ENCODE measurements at places on chromosomes 12 and 14.

GRCh38 chr14:31465111-31465510, 7.8 kb upstream of the DTD2 start:
- no peak for DNase-seq

DNA sequence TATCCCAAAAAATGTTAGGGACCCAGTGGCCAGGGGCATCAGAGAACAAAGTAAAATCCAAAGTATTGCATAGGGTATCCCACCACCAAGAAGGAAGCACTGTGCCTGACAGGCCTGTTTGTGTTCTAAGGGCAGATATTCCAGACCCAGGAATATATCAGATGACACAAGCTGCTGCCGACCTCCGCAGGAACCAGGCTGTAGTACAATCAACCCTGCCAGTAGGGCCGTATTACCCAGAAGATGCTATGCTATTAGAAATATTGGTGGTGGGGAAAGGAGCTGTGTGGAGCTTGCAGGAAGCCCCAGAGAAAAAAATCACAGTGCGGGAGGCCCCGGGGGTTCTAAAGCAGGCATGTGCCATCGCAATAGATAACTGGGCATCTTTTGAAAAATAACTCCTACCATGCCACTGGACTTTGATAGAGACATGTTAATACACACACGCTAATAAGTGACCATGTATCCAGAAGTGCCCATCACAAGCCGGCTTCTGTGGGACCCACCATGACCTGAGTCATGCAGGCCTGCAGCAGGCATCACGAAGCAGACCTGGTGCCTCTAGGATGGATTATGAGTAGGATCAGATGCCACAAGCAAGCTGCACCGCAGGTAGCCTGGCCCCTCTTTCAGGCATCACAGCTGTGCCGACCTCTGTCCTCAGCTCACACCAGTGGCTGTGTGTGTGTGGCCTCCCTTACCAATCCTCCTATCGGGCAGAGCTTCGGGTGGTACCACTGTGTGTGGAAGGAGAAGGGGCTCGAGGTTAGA, 242.7 kb downstream of the BCL11B start:
- no peak for DNase-seq

DNA sequence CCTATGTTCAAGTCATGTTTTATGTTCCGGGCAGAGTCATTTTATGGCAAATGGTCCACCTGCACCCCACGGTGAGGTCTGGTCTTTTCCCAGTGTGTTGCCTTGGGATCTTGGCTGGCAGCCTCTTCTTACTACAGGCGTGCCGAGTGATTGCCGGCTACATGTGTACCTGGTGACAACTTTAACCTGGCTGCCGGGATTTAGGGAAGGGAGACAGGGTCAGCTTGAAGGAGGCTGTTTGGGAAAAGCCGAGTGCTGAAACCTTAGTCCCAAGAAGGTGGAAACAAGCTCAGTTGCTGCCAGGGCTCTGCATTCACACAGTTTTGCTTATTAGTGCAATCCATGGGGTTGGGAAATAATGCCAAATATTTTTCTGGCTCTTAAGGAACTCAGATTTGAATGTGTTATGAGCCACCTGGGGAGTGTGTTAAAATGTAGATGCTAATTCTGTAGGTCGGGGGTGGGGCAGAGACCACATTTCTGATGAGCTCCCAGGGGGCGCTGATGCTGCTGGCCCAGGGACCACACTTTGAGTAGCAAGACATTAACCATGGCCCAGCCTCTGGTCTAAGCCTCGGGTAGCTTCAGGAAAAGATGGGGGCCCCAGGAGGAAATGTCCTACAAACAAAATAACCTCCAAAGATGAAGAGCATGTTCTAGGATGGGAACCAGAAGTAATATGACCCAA, 179.6 kb downstream of the TBX5 start:
- no peak for DNase-seq

GRCh38 chr14:63231766-63232165, 27.5 kb downstream of the RHOJ start:
- DNase-seq = no peak

DNA sequence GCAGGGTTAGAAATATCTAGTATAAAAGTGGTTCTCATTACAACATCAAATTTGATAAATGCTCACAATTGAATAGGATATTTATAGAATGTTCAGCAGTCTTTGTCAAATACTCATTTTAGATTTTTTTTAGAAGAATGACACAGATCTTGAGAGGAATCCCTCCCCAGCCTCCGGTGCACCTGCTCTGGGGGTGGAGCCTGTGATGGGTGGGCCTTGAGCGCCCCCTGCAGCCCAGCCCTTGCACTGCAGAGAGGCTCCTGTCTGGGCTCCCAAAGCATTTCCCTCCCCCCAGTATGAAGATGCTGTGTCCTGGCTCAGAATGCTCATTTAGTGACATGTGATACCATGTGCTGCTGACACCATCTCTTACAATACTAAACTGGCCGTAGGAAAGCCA, 792.3 kb downstream of the TMEM121 start:
- no peak for DNase-seq

DNA sequence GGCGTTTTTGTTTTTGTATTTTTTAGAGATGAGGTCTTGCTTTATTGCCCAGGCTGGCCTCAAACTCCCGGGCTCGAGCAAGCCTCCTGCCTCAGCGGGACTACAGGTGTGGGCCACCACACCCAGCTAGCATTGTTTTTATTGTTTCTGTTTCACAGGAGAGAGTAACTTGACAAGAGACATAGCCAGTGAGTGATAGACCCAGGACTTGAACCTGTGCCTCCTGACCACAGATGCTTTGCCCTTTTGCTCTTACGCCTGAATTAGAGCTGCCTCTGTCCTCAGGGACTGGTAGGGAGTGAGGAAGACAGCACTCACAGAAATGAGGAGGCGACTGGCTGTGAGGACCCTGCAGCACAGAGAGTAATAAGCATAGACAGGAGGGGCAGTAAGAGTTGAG, 2.3 kb downstream of the EVL start:
- no peak for DNase-seq

GRCh38 chr14:92223025-92223424, 99.9 kb upstream of the SLC24A4 start:
- DNase-seq = no peak

- peak; percentile 29 for DNase-seq
These were observed 16.4 kb downstream of the FOS start for GRCh38 chr14:75295061-75295461.

DNA sequence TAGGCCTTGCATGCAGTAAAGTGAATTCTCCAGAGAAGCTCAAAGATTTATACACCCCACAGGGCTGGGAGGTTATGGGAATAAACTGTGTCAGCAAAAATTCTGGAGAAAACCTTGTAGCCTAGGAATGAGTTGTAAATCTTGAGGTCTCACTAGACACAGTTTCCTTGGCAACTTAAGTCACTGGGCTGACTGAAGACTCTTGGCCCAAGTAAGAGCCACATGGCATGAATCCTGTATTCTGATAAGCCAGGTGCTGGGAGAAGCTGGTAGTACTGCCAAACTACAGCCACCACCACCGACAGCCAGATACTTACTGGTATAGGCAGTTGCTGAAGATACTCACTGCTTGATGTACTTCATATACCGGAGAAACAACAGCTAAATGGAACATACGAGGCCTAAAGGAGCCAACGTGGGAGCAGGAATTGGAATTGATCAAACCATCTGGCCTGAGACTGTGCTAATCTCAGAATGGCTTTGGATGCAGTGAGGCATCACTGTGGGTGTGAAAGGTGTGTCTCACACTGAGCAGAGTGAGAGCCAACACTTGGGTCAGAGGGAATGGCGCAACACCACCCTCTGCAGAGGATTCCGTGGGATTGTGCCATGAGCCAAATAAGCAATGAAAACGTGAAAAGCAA, 102.8 kb upstream of the TMCC3 start:
- DNase-seq = no peak

DNA sequence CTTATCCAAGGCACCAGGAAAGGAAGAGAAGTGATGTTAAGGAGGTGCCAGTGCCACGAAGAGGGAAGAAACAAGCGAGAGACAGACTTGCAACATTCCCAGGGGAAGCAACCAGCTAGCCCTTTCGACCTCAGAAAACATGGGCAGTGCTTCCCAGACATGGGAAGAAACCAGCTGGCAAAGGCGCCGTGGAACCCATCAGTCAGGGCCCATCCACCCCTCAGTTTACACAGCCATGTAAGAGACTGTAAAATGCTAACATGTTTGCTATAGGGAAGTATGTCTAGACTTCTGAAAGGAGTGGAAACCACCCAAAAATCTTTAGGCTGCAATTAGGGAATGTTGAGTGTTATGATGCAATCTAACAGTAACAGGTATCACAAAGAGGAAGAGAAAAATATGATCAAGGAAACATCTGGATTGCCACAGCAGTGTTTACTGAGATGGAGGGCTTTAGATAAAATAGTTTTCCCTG, 26.3 kb downstream of the ANAPC5 start:
- no peak for DNase-seq

- no peak for DNase-seq
These were observed 12.3 kb downstream of the CHST11 start for GRCh38 chr12:104469066-104469465.

DNA sequence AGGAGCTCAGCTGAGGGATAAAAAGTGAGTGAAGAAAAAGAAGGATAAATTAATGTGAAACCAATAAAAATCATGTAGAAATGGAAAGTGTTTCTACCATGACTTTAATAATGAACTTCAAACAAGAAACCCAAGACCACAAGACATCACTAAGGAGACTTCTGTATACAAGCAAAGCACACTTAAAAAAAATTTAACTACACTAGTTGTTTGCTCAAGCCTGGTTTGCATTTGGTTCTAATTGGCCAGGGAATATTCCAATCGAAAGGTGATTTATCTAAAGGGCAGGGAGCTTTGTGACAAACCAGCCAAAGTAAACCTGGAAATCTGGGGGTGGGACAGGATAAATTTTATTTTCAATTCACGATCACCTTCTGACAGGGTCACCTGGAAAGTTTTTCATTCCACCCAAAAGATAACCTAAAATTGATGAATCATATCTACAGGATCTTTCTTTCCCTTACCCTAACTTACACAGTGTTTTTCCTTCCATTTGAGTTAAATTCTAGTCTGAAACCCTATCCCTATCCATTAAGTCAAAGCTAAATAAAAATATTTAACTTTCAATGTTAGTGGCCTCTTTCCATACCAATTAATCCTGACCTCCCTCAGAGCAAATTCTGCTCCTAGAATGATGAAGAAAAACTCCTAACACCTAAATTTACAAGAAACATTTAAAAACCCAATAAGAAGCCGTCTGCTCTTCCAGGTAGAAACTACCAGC, 2.6 kb downstream of the EGLN3 start:
- no peak for DNase-seq

DNA sequence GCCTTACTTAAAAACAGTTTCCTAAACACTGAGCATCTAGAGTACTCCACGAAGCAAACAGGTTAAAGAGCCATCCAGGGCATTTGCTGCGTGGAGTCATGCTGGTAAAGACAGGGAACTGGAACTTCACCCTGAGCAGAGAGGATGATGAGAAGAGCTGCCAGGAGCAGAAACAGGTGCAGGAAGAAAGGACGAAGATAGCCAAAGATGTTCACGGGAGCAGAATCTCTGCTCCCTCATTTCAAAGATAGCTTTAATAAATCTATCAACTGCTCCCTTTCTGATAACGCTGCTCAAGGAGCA, 280.8 kb upstream of the FKBP4 start:
- no peak for DNase-seq

GRCh38 chr12:75784591-75784990, 247.0 kb downstream of the PHLDA1 start:
- peak; percentile 49 for DNase-seq

- no peak for DNase-seq
These were observed 101.8 kb upstream of the NAP1L1 start for GRCh38 chr12:76186131-76186906.

DNA sequence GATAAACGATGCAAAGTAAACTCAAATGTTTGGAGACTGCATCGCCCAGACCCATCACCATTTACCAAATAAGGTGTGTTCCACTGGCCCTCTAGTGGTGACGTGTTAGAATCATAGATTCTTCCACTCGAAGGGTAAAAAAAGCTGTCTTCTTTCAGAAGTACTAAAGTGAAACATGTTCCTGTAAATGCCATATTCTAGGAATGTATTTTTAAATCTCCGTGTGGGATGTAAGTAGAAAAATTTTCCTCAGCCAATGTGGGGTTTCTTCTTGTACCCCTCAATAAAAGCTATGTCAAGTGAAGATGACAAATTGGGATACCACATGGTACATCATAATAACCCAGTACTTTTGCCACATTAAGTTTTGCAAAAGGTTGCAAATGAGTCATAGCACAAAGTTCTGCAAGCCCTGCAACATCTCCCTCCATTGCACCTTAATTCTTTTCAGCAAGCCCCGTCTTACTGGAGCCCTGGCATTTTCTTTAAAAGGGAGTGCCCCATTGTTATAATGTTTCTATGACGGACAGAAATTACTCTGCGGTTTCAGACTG, 100.8 kb downstream of the CCER1 start:
- peak; percentile 64 for DNase-seq

- DNase-seq = no peak
These were observed 68.8 kb downstream of the SLCO1A2 start for GRCh38 chr12:21265932-21266331.

- DNase-seq = no peak
These were observed 149.4 kb downstream of the GPR65 start for GRCh38 chr14:88154321-88154720.

DNA sequence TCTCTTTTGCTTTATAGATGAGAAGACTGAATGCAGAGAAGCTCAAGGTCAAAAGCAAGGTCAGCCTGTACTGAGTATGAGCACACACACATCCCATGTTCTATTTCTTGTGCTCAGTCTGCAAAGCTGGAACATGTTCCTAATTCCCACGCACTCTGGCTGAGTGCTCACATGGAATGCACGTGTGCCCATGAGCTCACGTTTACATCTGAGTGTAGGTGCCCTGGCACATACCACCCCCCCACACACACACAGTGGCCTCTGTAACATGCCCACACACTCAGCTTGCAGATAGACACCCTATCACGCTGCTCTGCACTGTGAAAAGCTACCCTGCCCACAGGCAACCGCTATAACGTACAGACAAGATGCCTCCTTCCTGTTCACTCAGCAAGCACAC, 700.1 kb downstream of the MED13L start:
- no peak for DNase-seq

DNA sequence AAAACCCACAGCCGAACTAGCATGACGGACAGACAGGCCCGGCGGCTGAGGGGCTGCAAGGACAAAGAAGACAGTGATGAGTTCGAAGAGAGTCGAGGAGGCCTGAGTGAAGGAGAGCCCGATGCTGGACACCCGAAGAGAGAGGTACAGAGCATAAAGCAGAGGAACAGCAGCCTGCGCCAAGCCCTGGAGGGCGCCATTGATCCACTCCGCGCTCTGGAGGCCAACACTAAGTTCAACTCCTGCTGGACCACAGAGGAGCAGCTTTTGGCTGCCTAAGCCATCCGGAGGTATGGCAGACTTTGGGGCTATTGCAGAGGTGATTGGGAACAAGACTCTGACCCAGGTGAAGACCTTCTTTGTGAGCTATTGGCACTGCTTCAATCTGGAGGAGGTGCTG, 7.8 kb upstream of the PLXNC1 start:
- DNase-seq = peak; percentile 25

Measured in NCI-H345 (cell line).